ENCODE measurements at places on chromosomes 12 and 14.
A peak's percentile ranks its signal among the peaks of the same experiment; 100 is the strongest.

DNA sequence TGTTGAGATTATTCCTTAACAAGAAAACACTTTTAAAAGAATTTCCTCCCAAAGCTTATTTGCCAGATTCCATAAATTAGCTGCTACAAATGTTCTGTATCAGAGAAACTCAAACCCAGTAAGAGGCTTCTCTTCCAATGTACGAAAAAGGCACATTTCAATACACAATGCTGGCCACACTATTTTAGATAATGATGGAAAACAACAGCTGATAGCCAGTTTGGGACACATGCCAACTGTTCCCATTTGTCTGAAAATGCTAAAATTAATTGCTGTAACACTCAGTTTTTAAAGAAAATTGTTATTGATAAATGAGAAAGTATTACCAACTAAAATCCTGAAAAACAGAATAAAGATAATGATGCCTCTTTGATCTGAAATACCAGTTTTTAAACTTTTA lies 4.4 kb downstream of the CFL2 start:
- DNase-seq: no peak

DNA sequence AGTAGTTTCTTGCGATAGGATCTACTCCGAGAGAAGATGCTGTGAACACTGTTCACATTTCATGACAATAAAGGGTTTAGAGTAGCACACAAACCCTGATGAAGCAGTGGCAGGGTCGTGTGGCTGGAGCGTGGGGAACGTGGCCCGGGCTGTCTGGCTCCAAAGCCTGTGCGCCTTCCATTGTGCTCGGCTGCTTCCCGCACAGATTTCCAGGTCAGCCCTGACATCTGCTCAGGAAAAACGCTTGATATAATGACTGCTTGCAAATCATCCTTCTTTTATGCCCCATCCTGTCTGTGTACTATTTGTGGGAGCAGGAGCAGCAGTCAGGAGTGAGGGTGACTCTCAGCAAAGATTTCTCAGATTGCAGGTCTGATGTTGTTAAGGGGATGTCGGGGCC lies 78.6 kb downstream of the EML1 start:
- DNase-seq: no peak

DNA sequence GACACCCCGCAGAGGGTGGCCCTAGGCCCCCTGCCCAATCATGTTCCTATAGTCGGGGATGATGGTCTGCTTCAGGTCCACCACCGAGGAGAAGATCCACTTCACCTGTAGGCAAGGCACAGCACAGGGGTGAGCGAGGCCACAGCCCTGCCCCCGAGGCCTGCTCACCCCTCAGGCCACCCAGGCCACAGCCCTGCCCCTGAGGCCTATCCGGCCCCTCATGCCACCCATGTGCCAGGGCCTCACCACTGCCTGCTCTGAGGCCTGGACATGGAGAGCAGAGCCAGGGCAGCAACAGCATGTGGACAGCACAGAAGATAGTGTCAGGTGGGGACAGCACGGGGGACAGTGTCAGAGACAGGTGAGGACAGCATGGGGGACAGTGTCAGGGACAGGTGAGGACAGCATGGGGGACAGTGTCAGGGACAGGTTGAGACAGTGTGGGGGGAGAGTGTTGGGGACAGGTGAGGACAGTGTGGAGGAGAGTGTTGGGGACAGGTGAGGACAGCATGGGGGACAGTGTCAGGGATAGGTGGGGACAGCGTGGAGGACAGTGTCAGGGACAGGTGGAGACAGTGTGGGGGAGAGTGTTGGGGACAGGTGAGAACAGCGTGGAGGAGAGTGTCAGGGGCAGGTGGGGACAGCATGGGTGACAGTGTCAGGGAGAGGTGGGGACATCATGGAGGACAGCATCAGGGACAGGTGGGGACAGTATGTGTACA lies 239.7 kb downstream of the TMEM121 start:
- no peak for DNase-seq

GRCh38 chr12:93191956-93192355 lies 185.8 kb upstream of the NUDT4 start:
- DNase-seq: no peak

GRCh38 chr14:64438181-64438841 lies 27.0 kb upstream of the AKAP5 start:
- DNase-seq: peak; percentile 7

DNA sequence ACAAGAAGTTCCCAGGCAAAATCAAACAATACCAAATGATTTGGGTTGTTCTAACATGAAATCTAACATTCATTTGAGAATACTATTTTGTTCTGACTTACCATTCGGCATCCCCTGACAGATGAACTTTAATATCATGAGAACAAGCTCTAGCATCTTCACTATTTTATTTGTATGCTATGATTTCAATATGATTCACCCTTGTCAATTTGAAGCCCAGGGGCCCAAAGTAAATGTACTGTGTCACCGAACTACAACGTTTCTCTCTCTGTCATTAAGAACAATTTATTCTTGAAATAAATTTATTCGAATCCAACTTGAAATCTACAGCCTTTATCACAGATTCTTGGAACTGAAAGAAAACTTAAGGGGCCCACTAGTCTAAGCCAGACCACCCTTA lies 146.2 kb upstream of the RASSF8 start:
- no peak for DNase-seq

DNA sequence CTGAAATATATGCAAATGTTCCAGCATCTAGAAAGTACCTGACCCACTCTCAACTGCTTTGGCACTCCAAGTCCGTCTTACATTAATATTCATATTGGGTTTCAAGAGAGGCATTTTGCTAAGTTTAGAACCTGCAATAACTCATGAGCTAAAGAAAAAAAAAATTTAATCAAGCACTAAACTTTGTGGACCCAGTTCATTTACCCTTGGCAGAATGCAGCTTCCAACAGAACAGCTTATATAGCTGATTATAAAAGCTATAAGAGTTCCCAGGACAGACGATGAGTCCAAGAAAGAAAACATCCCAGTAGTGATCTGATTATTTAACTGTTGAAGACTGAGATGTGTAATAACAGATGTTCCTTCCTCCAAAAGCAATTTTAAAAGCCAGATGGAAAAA lies 592.0 kb downstream of the KCNH5 start:
- DNase-seq: no peak

DNA sequence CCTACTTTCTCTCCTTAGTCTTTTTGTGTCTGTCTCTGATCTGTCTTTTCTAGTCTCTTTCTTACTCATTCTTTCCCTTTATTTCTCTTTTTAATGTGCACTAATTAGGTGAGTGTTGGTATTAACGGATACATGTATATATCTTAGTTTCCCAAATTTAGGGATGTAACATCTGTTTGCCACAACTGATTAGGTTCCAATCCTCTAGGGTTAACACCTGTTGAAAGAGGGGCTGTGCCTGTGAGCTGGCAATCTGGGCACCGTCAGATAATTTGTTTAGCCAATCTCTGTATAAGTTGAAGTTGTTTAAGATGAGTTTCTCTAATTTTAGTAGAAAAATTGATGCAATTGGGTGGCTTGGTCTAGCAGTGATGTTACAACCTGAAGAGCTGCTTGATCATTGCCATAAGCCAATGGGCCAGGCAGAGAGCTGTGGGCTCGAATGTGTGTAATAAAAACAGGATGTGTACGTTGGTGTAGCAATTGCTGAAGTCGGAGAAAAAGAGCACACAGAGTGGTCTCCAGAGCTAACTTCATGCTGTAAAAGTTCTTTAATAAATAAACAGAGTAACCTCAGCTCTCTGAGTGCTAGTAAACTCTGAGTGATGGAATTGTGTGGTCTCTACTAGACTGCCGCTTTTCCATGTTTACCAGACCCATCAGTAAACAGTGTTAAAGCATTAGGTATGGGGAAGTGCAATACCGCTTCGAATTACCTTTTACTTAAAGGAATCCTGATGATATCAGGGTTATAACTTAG lies 18.3 kb upstream of the LYZ start:
- peak; percentile 60 for DNase-seq
